Central memory CD4-positive, alpha-beta T cell (primary cell): ENCODE measurements at places on chromosomes 5 and 9.

DNA sequence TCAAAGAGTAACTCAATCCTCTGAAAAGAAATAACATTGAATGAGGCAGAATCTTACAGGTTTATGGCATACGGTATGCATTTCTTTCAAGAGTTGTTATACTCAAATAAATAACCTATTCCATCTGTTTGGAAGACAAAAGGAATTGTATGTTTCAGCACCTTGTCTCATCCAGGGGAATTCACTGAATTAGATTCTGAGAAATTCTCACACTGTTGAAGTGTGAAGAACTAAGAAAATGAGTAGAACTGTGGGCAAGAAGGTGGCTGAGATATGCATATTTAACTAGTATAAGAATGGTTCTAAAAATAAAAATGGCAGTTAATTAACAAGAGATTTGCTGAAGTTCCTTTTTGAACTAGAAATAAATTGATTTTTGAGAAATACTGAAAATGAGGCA, 279.3 kb upstream of the DAP start:
- DNase-seq = no peak

GRCh38 chr9:38337706-38338264, 54.7 kb upstream of the ALDH1B1 start:
- no peak for DNase-seq

GRCh38 chr5:150596313-150596712, 44.1 kb upstream of the SYNPO start:
- no peak for DNase-seq

- no peak for DNase-seq
Observed at GRCh38 chr5:72723581-72723980, 92.9 kb upstream of the TNPO1 start.

- DNase-seq = no peak
Observed at GRCh38 chr5:68318955-68319705, 103.6 kb downstream of the PIK3R1 start.

DNA sequence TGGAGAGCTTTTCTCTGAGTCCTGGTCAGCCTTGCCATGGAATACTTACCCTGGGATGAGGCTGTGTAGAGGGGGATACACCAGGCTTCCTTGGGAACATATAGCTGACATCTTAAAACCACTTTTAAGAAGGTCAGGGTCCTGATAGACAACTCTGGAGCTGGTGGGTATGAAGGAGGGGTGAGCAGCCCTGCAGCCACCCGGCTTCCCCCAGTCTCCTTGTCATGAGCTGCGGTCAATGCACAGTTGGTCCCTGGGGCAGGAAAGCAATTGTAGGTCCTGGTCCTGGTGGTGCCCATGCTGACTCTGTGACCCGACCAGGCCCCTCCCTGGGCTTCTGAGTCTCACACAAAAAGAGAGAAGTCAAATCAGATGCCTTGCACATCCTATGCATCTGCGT, 63.6 kb downstream of the MRPL36 start:
- DNase-seq = no peak

DNA sequence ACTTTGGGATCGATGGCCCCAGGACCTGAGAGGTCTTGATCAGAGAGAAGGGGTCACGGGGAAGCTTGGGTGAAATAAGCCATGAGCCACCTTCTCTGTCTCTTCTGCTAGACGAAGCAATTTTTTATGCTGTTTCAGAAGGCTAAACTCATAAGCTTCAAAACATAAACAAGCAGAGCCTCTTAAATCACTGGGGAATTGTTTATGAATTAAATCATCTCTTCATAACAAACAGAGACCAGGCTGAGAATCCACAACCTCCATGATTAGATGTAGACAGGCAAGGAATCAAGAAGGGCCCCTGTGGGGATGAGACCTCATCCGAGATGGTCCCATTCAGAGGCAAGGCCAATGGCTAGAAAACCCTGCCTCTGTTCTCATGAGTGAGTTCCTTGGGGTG, 21.7 kb upstream of the TCOF1 start:
- DNase-seq = no peak
